ENCODE measurements at places on chromosomes 2 and 18.
A peak's percentile ranks its signal among the peaks of the same experiment; 100 is the strongest.

- DNase-seq: no peak
Observed at GRCh38 chr2:226575928-226576327, 223.7 kb downstream of the IRS1 start.

GRCh38 chr2:99180755-99181623 is at the start of the genes MITD1 and MRPL30:
Gene MITD1 (minus strand): TSS chr2:99181058. CDS start chr2:99180981, 77 bp downstream.
Gene MRPL30 (plus strand): TSS chr2:99181184. CDS start chr2:99186204, 5,020 bp downstream.
- peak; percentile 93 for DNase-seq

GRCh38 chr2:159714247-159714930 is 2.1 kb downstream of the MARCHF7 start:
- no peak for DNase-seq

DNA sequence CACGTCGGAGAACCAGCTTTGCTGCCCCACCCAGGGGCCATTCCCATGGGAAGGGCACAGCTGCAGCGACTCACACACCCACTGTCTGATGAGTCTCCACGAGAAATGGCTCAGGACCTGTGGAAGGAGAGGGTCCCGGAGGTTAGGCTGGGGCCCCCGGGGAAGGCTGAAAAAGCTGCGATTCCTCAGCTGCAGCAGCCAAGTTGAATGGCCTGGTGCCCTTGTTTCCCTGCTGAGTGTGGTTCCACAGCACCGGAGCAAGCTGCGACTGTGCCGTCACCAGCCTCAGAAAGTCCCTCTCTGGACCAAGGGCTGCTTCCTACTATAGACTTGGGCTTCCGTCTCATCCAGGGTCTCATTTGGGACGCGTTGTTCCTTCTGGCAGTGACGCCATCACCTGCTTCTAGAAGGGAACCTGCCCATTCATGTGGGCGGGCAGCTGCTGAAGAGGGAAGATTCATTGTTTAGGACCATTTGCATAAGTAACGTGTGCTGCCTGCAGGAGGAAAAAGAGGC is 180.2 kb downstream of the INHBB start:
- no peak for DNase-seq

DNA sequence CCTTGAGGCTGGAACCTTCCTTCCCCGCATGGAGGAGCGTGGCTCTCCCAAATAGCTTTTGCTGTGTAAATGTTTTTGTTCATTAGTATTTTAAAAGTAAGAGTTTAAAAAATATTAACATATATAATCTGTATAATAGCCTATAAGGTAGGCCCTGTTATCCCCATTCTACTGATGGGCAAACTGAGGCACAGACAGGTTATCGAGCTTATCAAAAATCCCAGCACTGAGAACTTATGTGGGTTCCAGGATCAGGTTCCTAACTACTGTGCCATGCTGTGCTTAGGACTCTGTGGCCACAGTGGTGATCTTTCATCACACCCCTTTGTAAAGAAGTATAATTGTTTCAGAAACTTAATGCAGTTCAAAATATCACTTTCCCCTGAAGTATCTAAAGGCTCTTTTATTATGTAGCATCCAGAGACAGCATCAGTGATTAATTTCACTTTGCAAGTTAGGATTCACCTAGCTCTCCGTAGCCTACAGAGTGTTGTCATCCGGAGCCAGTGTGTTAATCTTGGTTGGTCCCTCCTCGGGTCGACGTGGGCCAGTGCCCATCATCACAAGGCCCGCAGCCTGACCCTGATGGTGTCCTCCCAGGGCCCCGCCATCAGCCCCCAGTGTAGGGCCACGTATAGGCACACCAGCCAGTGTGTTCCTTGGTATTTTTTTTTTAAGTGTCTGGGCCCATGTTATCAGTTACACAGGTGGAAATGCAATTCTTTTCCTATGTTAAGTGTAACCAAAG is 28.7 kb downstream of the CABLES1 start:
- no peak for DNase-seq

DNA sequence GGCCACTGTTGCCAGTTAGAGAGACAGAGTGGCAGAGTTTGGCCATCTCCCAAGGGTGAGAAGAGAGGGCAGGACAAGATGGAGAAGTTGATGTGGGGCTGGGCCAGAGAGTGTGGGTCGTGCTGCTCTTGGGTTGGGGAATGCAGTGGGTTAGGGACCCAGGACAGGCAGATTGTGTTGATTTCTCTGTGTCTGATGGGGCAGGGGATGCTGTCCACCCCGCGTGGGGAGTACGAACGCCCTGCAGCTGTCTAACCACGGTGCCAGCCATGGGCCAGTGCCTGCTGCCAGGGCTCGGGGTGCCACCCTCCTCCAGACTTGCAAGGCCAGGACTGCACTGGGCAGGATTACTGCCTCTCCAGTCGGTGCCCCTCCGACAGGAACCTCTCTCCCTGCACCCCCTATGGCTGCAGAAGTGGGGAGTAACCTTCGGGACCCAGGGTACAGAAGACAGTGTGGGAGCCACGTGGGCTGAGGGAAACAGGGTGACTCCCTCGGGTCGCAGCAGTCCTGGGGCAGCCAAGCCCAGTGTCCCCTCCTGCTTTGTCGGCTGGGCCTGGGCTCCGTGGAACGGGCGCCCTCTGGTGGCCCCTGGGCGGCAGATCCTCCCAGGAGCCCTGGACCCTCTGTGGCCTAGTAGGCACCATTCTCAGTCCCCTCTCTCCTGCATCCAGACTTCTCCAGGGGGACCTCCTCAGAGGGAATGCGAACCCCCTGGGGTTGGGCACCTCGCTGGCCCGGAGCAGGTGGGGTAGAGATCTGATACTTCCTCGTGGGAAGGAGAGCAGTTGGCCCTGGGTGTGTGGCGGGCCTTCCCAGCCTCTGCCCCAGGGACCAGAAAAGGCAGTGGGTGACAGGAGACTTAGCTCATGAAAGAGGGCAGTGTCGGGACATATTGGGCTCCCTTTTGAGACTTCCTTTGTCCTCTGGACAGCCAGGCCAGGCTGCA is 2.7 kb downstream of the GPC1 start:
- peak; percentile 70 for DNase-seq

- no peak for DNase-seq
Observed at GRCh38 chr2:76984359-76984758, 537.8 kb downstream of the LRRTM4 start.

- peak; percentile 12 for DNase-seq
Observed at GRCh38 chr18:78984941-78985784, 5.5 kb downstream of the SALL3 start.

DNA sequence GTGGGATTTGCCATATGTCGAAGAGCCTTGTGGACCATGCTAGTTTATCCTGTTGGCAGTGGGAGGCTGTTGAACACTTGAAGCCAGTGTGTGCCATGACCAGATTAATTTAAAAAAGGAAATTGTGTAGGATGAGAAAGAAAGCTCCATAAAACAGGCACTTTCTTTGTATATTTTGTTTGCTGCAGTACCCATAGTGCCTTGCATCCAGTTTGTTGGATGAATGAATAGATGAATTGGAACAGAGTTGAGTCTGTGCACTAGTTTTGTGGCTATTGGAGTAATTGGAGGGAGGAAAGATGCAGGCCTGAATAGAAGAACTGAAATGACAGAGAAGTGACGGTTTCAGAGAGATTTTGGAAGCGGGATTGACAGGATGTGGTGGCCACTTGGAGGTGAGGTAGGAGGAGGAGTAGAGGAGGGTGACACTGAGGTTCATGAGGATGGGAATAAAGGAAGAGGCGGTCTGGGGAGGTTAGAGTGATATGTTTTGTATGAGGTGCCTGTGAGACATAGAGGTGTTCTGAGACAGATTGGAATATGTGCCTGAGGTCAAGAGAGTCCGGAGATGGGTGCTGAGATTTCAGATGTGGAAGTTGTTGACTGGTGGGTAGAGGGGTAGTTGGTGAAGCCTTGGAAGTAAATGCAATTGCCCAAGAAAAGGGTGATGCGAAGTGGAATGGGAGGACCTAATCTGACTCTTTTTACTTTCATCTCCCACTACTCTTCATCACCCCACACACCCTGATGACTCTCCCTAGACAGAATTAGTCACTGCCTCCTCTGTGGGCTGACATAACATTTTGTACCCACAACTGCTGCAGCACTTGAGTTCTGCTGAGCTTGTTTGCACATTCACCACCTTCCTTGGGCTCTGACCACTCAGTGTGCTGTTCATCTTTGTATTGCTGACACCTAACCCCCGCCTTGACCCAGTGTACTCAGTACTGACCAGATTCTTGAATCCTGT is 5.1 kb downstream of the DGUOK start:
- DNase-seq: no peak

GRCh38 chr2:3460831-3461800 is 58.2 kb downstream of the ADI1 start:
- no peak for DNase-seq

GRCh38 chr2:218853766-218854165 is 5.8 kb upstream of the WNT6 start:
- DNase-seq: no peak

DNA sequence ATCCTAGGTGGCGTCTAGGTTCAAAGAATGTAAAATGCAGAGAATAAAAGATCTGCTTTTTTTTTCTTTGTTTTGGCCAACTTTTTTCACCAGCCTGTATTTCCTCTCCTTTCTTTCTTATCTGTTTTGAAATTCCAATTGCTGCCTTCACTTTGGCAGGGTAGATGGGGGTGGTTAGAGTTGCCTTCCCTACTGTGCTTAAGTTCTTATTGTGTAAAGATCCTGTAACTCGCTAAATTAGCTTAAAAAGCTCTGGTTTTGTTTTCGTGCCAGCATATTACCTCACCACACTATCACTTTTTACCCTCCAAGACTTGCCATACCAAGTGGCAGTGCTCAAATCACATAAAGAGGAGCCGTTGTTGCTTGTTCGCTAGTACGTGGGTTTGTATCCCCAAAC is 921.7 kb downstream of the DPP10 start:
- DNase-seq: no peak

DNA sequence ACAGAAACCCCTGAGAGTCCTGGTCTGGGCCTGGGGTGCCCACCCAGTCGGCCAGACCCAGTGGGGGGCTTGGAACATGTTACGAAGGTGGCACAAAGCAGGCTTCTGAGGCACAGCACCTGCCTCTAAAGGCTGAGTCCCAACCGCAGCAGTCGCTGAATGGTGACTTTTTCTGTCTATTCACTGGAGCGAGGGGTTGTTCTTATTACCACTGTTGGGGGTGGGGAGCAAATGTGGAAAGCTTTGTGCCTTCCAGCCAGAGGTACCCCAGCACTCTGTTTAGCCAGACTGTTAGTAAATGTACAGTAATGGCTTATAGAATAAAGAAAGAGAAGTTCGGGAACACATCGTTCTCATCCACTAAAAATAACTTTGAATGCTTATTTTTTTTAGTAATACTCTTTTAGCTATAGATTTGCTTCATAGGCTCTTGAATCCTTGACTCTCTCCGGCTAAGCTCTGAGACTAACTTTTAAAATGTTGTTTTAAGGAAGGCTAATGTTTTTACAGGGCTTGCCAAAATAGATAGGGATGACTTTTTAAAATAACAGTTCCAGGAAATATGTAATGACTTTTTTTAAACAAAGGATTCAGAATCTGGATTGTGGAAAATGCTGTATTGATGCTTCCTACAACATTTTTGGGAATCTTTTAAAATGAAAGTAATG is 23.4 kb upstream of the PTPN2 start:
- no peak for DNase-seq

DNA sequence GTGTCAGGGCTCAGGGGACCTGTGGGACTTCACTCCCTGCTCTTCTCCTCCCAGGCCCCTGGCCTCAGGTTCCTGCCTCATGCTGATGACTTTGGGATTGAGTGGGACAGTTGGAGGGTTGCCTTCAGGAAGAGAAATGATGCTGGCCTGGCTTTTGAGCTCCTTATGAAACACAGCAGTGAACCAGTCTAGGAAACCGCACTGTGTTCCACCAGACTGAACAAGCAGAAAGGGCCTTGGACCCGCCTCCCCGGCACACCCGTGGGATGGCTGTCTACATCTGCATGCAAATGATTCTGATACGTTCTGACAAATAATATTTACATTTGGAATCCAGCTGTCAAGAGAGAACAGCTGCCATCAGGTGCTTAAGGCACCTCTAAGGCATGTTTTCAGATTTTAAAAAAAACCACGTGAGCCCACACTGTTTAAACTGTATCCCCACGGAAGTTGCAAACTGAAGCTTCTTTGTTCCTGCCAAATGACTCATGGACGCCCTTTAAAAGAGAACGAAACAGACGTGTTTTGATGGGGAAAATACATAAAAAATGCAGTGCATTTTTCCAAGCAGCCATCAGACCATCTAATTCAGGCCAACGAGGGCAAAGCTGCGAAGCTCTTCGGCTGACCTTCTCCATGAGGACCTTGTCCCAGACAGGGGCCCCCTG is 27.6 kb upstream of the ASAP2 start:
- DNase-seq: no peak

DNA sequence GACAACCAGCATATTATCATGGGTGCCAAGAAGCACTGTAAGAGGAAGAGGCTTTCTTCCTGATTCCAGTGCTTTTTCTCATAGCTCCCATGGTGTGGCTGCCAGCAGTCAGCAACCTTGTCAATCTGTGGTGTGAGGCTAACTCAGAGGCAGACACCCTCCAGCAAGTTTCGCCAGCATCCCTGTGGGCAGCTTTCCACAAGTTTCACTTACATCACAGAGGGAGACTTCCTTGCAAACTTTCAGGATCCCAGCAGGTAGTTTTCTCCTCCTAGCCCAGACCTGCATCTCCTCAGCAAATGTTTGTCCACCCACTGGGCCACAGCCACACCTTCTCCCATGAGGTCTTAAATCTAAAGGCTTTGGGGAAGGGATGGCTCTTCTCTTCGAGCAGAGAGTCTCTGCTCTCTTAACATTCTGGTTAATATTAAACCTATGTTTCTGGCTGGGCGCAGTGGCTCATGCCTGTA is 9.1 kb downstream of the DNAH7 start:
- no peak for DNase-seq

- DNase-seq: no peak
Observed at GRCh38 chr2:47026748-47027534, 111.3 kb upstream of the MCFD2 start.

DNA sequence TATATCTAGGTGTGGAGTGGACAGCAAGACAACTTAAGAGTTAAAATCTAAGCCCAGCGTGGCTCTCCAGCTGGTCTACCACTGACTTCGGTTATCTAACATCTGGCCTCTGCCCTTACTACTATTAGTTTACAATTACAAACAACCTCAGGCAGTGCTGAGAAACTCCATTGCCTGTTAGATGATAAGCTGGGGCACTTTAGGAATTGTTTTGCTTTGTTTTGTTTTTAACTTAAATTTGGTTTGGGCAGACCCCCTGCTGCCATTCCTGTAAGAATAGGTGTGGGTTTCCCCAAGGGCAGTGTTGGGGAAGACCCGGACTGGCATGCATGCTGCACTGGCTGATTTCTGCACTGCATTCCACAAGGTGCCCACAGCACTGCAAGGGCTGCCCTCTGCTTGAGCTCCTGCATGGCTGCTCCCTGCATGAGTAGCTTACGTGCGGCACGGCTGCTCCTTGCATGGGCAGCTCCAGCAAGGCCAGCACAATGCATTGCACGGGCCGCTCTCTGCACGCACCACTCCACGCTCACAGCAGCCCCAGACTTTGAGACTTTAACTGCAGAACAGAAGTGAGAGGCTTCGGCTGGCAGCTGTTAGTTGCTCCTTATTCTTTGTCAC is 74.2 kb upstream of the SERTAD2 start:
- no peak for DNase-seq

GRCh38 chr18:74113711-74114110 is 33.9 kb downstream of the FBXO15 start:
- DNase-seq: no peak
